ENCODE measurements at places on chromosomes 6 and 20. TPM values are rescaled to one million over a fixed set of nuclear protein-coding genes. Genes with fewer than 3 reads are reported as not detected.

Gene OVOL2
- total RNA-seq, result 30.6 TPM

DNA sequence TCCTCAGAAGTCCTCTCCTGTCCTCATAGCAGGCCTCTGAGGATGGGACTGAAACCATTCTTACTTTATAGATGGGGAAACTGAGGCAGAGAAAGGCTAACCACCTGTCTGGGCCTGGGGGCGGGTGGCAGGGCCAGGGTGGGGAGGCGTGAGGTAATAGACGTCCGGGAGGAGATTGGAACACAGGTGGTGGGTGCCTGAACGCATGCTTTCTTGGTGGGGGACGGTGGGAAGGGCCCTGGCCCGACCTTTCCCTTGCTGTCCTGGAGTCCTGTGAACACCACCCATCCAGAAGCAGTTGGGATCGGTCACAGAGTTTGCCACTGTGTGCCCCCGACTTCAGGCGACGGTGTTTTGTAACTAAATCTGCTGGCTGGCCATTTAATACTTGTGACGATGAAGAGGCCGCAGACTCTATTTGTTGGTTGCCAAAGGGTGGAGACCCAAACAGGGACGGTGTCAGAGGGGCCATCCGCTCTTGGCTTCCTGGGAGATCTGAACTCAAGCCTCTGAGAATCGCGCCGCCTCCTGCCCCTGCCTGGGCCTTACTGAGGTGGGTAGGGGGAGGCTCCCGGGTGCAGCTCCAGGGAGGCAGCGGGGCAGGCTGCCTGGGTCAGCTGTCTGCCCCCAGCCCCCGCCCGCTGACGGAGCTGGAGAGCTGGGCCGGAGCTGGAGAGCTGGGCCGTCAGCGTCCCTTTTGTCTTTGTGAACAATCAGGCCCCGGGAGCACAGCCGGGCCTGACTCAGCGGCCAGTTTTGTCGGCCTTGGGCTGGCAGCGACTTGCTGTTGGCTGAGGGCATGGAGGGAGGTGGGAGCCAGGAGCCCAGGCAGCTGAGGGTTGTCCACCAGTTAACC is 4.1 kb downstream of the RBM38 start:
- peak; percentile 48 for DNase-seq

Gene VSX1
- not detected for total RNA-seq

DNA sequence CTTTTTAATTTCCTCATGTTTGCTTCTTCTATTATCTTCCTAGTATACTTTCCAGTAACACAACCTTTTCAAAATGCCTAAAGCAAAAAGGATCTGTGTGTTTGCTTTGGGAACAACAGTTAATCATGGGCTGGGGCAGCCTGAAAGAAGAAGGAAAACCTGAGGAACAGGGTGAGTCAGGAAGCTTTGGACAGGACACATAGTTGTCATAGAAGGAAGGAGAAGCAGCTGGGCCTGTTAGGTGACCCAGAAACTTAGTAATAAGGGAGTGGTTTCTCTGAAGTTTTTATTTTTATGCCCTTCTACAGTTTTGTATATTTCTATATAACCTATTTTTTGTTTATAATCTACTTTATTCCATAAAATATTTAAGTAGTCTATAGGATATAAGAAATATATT is 61.4 kb downstream of the CD24 start:
- no peak for DNase-seq

Gene NFS1
- total RNA-seq, result 29.7 TPM

Gene OR2W1
- total RNA-seq, result not detected

GRCh38 chr20:24534282-24534681 is 64.9 kb downstream of the SYNDIG1 start:
- no peak for DNase-seq

GRCh38 chr6:126143761-126144251 is 157.5 kb downstream of the TRMT11 start:
- DNase-seq, result no peak

Gene FAXC
- under 0.01 TPM for total RNA-seq

- no peak for DNase-seq
These were observed 50.0 kb downstream of the OSTM1 start for GRCh38 chr6:108024427-108025073.

Gene OTOR
- total RNA-seq, result not detected

GRCh38 chr6:85802162-85802561 is 159.5 kb upstream of the SYNCRIP start:
- DNase-seq, result no peak

Gene TBXT
- total RNA-seq, result not detected

DNA sequence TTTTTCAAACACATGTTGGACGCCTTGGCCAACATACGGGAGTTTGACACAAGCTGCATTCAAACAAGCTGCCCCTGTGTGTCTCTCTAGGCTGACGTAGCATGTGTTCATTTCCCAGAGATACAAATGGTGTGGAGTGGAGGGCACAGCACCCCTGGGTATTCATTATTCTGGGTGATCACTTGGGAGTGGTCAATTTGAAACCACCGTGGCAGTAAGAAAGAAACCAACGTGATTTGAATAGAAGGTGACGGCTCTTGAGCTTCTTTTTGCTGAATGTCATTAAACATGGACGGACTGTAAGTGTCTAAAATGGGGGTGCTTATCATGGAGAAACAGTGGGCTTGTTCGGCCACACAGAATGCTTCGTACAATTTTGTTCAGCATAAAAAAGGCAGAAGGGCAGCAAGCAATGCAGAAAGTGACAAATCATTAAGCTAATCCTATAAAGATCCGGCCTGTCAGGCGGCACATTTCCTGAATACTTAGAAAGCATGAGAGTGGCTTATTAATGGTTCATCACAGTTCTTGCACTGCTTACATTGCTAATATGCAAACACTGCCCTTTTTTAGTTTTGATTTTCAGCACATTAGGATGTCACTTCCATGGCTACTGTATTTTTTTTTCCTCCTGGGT is 1261.9 kb upstream of the CITED2 start:
- no peak for DNase-seq

DNA sequence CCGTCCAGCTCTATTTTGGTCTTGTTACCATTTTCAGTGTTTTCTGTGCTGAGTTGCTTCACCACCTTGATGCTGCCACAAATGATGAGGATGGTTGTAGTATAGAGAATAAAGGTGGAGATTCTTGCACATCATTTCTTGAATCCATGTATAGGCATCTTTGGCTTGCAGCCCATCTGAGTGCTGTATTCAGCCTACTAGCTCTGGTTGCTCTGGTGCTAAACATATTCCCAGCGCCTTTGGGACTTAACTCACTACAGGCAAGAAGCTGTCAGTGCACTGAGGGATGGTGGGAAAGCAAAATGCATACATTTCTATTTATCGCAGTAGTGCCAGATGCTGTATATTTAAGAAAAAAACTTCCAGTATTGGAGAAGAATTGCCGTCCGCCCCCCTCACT is 86.0 kb downstream of the CARMIL1 start:
- no peak for DNase-seq

DNA sequence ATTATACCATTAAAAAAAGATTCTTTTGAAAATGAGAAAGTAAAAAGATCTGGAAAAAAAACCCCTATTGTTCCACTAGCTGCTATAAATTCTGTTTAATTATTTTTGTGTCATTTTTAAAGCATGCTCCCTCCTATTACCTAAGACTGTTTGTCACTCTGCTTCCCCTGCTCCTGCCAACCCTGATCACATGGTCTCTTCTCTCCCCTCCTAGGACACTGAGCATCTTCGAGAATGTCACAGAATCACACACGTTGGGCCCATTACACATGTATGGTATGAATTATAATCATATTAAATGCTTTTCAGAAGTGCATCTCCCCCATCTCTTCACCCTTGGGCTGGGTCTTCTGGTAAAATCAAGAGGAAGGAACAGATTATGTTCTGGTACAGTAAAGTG is 6.2 kb downstream of the SNAP91 start:
- no peak for DNase-seq
